ENCODE measurements at places on chromosomes 16 and 17. TPM values are rescaled to one million over a fixed set of nuclear protein-coding genes. Genes with fewer than 3 reads are reported as not detected.

GRCh38 chr16:25827709-25828108, 135.9 kb downstream of the HS3ST4 start:
- no peak overlapping the region for H3K27ac ChIP-seq
- no peaks in the 10 kb centered on the region for H3K36me3 ChIP-seq
- H3K4me3 ChIP-seq = no peak overlapping the region
- peaks cover 16% of the 10 kb centered on the region for H3K27me3 ChIP-seq
- no peaks in the 10 kb centered on the region for H3K4me1 ChIP-seq

DNA sequence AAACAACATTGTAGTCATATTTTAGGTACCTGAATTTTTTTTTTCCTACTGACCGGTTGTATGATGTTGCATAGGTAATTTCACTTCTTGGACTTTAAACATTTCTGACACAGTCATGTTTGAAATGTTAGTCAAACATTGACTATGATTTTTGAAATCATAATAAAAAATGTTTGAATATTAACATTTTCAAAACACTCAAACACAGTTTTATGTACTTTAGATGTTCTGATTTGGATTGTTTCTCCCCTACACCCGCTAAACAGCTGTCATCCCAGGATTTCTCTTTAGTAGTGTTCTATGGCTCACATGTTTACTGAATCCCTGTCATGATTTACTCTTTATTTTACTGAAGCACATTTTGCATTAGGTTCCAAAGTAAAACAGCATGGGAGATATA, 102.9 kb upstream of the NPEPPS start:
- peaks cover 8% of the 10 kb centered on the region for H3K4me1 ChIP-seq
- DNase-seq = no peak
- no peak overlapping the region for H3K4me3 ChIP-seq
- H3K27me3 ChIP-seq = peaks cover 16% of the 10 kb centered on the region

DNA sequence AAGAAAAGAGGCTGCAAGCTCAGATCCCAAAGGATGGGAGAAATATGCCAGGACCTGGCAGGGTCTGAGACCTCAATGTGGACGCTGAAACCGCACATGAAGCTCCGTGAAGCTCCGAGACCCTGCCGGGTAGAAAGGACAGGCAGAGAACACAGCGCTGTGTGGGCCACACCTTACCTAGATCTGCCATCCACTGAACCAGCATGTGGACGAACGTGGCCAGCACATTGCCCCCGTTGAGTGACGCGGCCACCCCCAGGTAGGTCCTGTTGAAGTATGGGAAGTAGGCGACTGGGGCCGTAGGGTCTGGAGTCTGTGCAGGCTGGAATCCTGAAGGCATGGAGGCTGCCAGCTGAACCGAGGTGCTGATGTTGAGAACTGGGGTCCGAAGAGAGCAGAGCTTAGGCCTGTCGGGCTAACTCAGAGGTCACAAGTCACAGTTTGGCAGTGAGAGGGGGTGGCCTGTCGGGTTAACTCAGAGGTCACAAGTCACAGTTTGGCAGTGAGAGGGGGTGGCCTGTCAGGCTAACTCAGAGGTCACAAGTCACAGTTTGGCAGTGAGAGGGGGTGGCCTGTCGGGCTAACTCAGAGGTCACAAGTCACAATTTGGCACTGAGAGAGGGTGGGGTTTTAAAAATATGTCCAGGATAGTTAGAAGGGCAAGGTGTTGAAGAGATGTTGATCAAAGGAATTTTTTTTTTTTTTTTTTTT, 6.1 kb upstream of the TRPV1 start:
- no peak overlapping the region for H3K4me3 ChIP-seq
- no peaks in the 10 kb centered on the region for H3K27me3 ChIP-seq
- peaks cover 47% of the 10 kb centered on the region for H3K36me3 ChIP-seq
- no peaks in the 10 kb centered on the region for H3K4me1 ChIP-seq
- H3K27ac ChIP-seq = no peak overlapping the region

DNA sequence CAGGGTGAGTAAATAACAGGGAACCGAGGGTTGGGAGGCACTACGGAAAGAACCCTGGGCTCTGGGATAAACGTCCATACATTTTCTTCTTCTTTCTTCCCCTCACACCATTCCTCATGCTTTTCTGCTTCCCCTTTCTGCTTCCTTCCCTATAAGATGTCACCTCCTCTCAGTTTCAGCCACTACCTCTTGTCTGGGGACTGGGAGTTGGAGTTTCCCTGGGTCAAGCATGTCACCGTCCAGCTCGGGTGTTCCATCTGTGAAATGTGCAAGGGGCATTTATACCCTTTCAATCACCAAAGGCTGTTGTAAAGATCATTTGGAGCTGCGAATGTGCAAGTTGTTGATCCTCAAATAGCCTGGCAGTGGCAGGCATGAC, 17.5 kb upstream of the CCL22 start:
- H3K36me3 ChIP-seq = no peaks in the 10 kb centered on the region
- no peak overlapping the region for H3K27ac ChIP-seq
- no peak overlapping the region for H3K4me3 ChIP-seq
- H3K27me3 ChIP-seq = peaks cover 55% of the 10 kb centered on the region

- H3K36me3 ChIP-seq = no peaks in the 10 kb centered on the region
- H3K4me3 ChIP-seq = no peak overlapping the region
- H3K4me1 ChIP-seq = no peaks in the 10 kb centered on the region
- H3K27ac ChIP-seq = no peak overlapping the region
- peaks cover 64% of the 10 kb centered on the region for H3K27me3 ChIP-seq
- no peak for DNase-seq
These were observed 721 bp upstream of the BEAN1 start for GRCh38 chr16:66426112-66427035.

- DNase-seq = peak; percentile 31
- peaks cover 90% of the 10 kb centered on the region for H3K27me3 ChIP-seq
- H3K36me3 ChIP-seq = peaks cover 6% of the 10 kb centered on the region
- H3K4me1 ChIP-seq = peaks cover 20% of the 10 kb centered on the region
- H3K4me3 ChIP-seq = no peak overlapping the region
These were observed 7.5 kb upstream of the OR1F1 start for GRCh38 chr16:3180445-3180878.

GRCh38 chr17:15651583-15652110, 32.1 kb upstream of the FBXW10B start:
- H3K4me1 ChIP-seq = peaks cover 3% of the 10 kb centered on the region
- peaks cover 10% of the 10 kb centered on the region for H3K36me3 ChIP-seq
- H3K4me3 ChIP-seq = no peak overlapping the region
- DNase-seq = peak; percentile 32
- no peaks in the 10 kb centered on the region for H3K27me3 ChIP-seq

DNA sequence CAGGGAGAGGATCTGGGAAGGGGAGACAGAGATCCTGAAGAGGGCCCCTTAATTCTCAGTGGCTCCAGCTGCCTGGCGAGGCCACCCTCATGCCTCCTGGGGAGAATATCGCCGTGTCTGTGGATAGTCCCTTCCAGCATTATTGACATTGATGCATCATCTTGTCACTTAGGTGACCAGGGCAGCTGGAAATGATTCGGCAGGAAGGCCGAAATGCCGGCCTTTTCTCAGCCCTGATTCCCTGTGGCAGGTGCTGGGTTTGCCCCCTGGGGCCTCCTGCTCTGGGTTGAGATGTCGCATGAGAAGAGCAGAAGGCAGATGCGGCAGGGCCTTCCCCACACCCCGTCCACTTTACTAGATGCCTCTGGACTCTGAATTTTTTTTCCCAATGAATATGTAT, 89.5 kb downstream of the RAP1GAP2 start:
- H3K4me3 ChIP-seq = no peak overlapping the region
- H3K27me3 ChIP-seq = no peaks in the 10 kb centered on the region

DNA sequence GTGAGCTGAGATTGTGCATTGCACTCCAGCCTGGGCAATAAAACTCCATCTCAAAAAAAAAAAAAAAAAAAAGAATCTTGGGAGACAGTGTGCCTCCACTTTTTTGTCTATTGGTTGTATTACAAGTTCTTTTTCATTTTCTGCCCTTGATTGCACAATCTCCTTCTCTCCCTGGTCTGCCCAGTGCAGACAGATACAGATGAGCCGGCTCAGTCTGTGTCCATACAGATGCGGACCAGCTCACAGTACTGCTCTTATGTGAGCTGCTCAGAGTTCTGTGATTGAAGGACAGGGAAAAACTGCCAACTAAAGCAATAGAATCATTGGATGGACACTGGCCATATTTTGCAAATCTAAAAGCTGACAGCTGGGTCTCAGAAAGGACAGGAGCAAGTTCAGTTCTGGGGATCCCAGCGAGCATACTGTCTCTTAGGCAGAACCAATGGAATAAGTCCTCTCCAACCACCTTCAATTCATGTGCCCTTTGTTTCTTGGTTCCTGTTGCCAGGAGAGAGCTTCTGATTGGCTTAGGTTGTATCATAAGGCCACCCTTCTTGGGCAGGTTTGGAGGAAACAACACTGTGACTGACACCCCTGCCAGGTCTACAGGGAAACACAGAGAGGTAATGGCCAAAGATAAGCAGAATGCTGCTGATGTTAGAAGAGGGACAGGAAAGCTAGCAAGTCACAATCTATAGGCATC, 495.6 kb upstream of the HSBP1 start:
- no peak overlapping the region for H3K27ac ChIP-seq
- DNase-seq = no peak
- H3K36me3 ChIP-seq = no peaks in the 10 kb centered on the region
- no peak overlapping the region for H3K4me3 ChIP-seq
- no peaks in the 10 kb centered on the region for H3K4me1 ChIP-seq

DNA sequence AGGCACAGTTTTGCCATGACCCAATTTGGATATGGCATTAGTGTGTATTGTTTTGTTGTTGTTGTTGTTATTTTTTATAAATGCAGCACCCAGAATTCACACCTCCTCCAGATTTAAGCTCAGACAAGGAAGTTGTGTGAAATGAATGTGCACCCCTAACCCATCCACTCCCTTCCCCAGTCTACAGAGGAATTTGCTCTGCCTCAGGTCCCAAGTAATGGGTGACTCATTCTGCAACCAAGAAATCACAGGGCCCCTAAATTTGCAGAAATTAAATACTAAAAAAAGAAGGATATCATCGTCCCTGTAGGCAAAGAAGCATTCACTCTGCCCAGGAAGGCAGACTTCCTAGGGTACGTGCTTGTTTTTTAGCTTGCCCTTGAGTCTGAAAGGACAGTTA, 62.3 kb downstream of the CLEC16A start:
- H3K27me3 ChIP-seq = no peaks in the 10 kb centered on the region
- H3K4me3 ChIP-seq = no peak overlapping the region
- H3K36me3 ChIP-seq = peaks cover 14% of the 10 kb centered on the region
- DNase-seq = no peak

DNA sequence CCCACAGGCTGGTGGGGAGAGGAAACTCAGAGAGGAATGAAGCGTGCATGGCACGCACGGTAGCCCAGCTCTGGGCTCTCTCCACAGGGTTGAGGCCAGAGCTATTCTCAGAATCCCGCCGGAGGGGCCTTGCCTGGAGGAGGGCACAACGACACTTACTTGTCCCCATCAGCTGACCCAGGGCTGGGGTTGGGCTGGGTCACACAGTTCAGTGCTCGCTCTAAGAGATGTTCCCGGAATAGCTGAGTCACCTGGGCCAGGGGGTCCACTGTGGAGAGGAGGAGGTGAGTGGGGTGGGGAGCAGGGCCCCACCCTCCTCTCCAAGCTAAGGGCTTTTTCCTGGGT, 21.8 kb downstream of the SREBF1 start:
- no peaks in the 10 kb centered on the region for H3K27me3 ChIP-seq
- no peak for DNase-seq
- H3K27ac ChIP-seq = peak overlapping the region; percentile 16
- H3K36me3 ChIP-seq = peaks cover 23% of the 10 kb centered on the region
- H3K4me1 ChIP-seq = peaks cover 34% of the 10 kb centered on the region
- no peak overlapping the region for H3K4me3 ChIP-seq

- no peak overlapping the region for H3K27ac ChIP-seq
- H3K4me1 ChIP-seq = peaks cover 3% of the 10 kb centered on the region
- no peaks in the 10 kb centered on the region for H3K36me3 ChIP-seq
- H3K27me3 ChIP-seq = peaks cover 21% of the 10 kb centered on the region
- no peak overlapping the region for H3K4me3 ChIP-seq
These were observed 797 bp downstream of the PRCD start for GRCh38 chr17:76540381-76541300.

GRCh38 chr17:35212668-35213067, 18.5 kb upstream of the SLC35G3 start:
- H3K4me3 ChIP-seq = peak overlapping the region; percentile 76
- no peaks in the 10 kb centered on the region for H3K27me3 ChIP-seq
- H3K36me3 ChIP-seq = peaks cover 7% of the 10 kb centered on the region
- DNase-seq = no peak
- peak overlapping the region; percentile 91 for H3K27ac ChIP-seq
- peaks cover 74% of the 10 kb centered on the region for H3K4me1 ChIP-seq

- no peaks in the 10 kb centered on the region for H3K27me3 ChIP-seq
- no peak overlapping the region for H3K27ac ChIP-seq
- H3K4me1 ChIP-seq = peaks cover 10% of the 10 kb centered on the region
- H3K36me3 ChIP-seq = no peaks in the 10 kb centered on the region
- H3K4me3 ChIP-seq = peak overlapping the region; percentile 71
These were observed 101.5 kb downstream of the MGAT5B start for GRCh38 chr17:76969598-76970172.

- peaks cover 52% of the 10 kb centered on the region for H3K27me3 ChIP-seq
- peaks cover 12% of the 10 kb centered on the region for H3K36me3 ChIP-seq
These were observed 9.8 kb downstream of the KRT10 start for GRCh38 chr17:40812639-40813038.

GRCh38 chr17:70172449-70172848, 3.1 kb downstream of the KCNJ2 start:
- peaks cover 16% of the 10 kb centered on the region for H3K4me1 ChIP-seq
- H3K36me3 ChIP-seq = no peaks in the 10 kb centered on the region
- H3K27ac ChIP-seq = no peak overlapping the region
- H3K4me3 ChIP-seq = no peak overlapping the region

- H3K4me1 ChIP-seq = peaks cover 13% of the 10 kb centered on the region
- no peak overlapping the region for H3K4me3 ChIP-seq
- no peak overlapping the region for H3K27ac ChIP-seq
- DNase-seq = no peak
These were observed 76.3 kb downstream of the TANC2 start for GRCh38 chr17:63042256-63042812.

GRCh38 chr17:38872671-38873385, 3.0 kb downstream of the LASP1 start:
- H3K27ac ChIP-seq = peak overlapping the region; percentile 95
- peaks cover 27% of the 10 kb centered on the region for H3K36me3 ChIP-seq
- H3K27me3 ChIP-seq = peaks cover 7% of the 10 kb centered on the region
- peaks cover 73% of the 10 kb centered on the region for H3K4me1 ChIP-seq
- peak overlapping the region; percentile 98 for H3K4me3 ChIP-seq

DNA sequence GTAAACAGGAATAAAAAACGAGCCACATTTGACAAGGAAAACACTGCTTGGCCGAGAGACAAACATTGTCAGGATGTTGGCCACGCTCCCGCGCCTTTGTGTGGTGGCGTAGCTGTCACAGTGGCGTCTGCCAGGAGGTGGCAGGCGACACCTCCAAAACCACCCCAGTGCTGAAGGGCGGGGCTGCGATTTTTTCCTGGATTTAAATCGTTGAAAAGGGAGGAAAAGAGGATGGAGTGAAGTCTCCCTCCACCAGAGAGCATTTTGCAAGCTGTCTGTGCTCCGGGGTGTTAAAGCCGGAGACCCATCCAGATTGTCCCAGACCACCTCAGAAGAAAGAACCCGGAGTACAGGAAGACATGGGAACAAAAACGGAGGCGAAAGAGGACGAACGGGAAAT, 12.7 kb downstream of the MRM3 start:
- no peak overlapping the region for H3K4me3 ChIP-seq
- peaks cover 7% of the 10 kb centered on the region for H3K4me1 ChIP-seq
- no peaks in the 10 kb centered on the region for H3K27me3 ChIP-seq
- H3K27ac ChIP-seq = peak overlapping the region; percentile 12

- no peaks in the 10 kb centered on the region for H3K27me3 ChIP-seq
- no peak overlapping the region for H3K27ac ChIP-seq
- no peak overlapping the region for H3K4me3 ChIP-seq
These were observed 72.0 kb downstream of the ZFHX3 start for GRCh38 chr16:72975809-72976437.

LCMT1 gene
- total RNA-seq = 43.9 TPM

TLCD2 gene
- 0.06 TPM for total RNA-seq

KCNJ18 gene
- 0.10 TPM for total RNA-seq
